Thymus (tissue), 14 donors: ENCODE measurements at places on chromosomes 2 and 18.
A peak's percentile ranks its signal among the peaks of the same experiment; 100 is the strongest.

DNA sequence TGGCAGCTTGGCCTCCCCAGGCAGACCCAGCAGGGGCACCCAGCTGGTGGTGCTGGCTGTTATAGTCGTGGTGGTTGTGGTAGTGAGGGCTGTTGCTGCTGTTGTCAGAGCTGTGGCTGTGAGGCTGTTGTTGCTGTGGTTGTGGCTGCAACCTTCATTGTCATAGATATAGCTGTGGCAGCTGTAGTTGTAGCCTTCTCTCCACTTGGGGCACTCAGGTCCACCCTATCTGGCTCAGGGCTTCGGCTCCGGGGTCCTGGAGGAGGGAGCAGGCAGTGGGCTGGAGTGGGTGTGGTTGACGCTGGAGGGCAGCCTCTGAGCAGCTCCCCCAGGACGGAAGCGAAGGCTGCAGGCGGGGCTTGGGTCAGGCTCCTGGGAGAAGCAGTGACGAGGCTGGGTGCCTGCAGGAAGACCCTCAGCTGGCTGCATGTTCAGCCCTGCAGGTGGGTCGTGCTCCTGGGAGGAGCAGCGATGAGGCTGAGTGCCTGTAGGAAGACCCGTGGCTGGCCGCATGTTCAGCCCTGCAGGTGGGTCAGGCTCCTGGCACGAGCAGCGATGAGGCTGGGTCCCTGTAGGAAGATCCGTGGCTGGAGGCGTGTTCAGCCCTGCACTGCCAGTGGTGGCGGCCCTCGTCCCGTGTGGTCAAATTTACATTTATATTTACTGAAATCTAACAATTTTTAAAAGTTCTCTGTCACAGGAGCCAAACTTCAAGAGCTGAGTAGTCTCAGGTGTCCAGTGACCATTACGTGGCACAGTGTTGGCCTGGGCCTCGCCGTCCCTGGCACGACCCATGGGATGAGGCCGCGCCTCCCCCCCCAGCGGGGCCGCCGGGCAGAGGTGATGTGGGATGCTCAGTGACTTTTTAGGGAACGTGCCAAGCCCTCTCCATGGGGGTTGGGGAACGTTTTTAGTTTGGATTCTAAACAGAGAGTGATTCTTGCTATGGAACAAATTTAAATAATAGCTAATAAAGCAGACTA is 79.2 kb upstream of the PXDN start:
- H3K4me3 ChIP-seq: no peak overlapping the region
- DNase-seq: no peak
- peaks cover 4% of the 10 kb centered on the region for H3K4me1 ChIP-seq
- H3K27ac ChIP-seq: no peak overlapping the region

DNA sequence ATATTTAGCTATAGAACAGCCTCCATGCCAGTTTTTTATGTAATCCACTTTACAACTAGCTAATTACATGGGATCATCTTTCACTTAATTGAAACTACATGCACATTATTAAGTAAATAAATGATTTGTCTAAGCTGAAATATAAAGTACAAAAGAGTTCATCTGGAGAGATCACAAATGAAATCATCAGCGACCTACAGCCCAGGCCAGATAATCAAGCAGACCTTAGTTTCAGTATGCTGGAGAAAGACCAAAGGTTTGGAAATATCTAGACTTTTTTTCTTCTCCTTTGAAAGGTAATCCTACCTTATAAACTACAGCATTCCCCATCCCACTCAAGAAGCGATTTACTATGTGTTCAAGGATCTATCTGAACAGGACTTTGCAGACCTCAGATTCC is 26.5 kb downstream of the FIGN start:
- H3K27me3 ChIP-seq: no peaks in the 10 kb centered on the region
- DNase-seq: no peak
- H3K36me3 ChIP-seq: no peaks in the 10 kb centered on the region
- H3K27ac ChIP-seq: no peak overlapping the region
- H3K4me1 ChIP-seq: no peaks in the 10 kb centered on the region
- no peak overlapping the region for H3K4me3 ChIP-seq

- no peak overlapping the region for H3K4me3 ChIP-seq
- no peak overlapping the region for H3K27ac ChIP-seq
- H3K36me3 ChIP-seq: no peaks in the 10 kb centered on the region
- H3K27me3 ChIP-seq: no peaks in the 10 kb centered on the region
Observed at GRCh38 chr18:45012286-45012685, 331.6 kb downstream of the SETBP1 start.

DNA sequence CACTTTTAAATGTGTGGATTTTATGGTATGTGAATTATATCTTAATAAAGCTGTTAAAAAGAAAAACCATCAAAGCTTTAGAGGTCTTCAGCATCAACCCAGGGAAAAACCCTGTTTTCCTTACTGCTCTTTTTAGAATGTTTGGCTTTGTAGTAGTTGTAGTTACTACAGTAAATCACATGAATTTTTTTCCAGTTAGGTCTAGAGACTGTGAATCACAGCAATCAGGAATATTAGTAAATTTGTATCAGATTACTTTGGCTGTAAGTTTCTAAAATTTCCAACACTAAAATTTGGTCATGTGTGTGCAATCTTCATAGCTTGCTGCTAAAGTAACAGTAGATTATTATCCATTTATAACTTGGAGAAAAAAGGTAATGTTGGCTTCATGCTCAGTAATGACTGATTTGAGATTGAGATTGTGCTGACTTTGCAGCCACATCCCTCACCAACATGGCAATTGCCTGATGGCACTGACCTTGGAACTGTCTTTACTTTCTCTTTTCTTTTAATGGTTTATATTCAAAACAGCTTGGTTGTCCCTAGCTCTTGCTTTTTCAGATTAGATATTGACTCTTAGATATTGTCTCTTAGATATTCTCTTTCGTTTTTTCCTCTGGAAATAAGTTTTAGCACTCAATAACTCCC is 41.1 kb downstream of the LCLAT1 start:
- no peaks in the 10 kb centered on the region for H3K27me3 ChIP-seq
- H3K4me1 ChIP-seq: no peaks in the 10 kb centered on the region
- no peak for DNase-seq
- H3K36me3 ChIP-seq: no peaks in the 10 kb centered on the region
- H3K4me3 ChIP-seq: no peak overlapping the region

- H3K27me3 ChIP-seq: no peaks in the 10 kb centered on the region
- no peak overlapping the region for H3K27ac ChIP-seq
- no peak for DNase-seq
- H3K4me1 ChIP-seq: no peaks in the 10 kb centered on the region
Observed at GRCh38 chr2:11364565-11364887, 20.1 kb upstream of the ROCK2 start.

GRCh38 chr2:154762638-154763037 is 64.1 kb downstream of the KCNJ3 start:
- no peaks in the 10 kb centered on the region for H3K4me1 ChIP-seq
- H3K4me3 ChIP-seq: no peak overlapping the region
- no peak for DNase-seq
- H3K36me3 ChIP-seq: no peaks in the 10 kb centered on the region
- no peaks in the 10 kb centered on the region for H3K27me3 ChIP-seq
- H3K27ac ChIP-seq: no peak overlapping the region

GRCh38 chr18:74683573-74683972 is 85.9 kb downstream of the ZNF407 start:
- H3K4me1 ChIP-seq: no peaks in the 10 kb centered on the region
- no peaks in the 10 kb centered on the region for H3K27me3 ChIP-seq
- H3K27ac ChIP-seq: no peak overlapping the region
- peaks cover 5% of the 10 kb centered on the region for H3K36me3 ChIP-seq
- no peak overlapping the region for H3K4me3 ChIP-seq

- H3K27me3 ChIP-seq: no peaks in the 10 kb centered on the region
- no peak for DNase-seq
- no peaks in the 10 kb centered on the region for H3K36me3 ChIP-seq
- no peak overlapping the region for H3K27ac ChIP-seq
Observed at GRCh38 chr18:60182223-60182622, 190.4 kb downstream of the MC4R start.

DNA sequence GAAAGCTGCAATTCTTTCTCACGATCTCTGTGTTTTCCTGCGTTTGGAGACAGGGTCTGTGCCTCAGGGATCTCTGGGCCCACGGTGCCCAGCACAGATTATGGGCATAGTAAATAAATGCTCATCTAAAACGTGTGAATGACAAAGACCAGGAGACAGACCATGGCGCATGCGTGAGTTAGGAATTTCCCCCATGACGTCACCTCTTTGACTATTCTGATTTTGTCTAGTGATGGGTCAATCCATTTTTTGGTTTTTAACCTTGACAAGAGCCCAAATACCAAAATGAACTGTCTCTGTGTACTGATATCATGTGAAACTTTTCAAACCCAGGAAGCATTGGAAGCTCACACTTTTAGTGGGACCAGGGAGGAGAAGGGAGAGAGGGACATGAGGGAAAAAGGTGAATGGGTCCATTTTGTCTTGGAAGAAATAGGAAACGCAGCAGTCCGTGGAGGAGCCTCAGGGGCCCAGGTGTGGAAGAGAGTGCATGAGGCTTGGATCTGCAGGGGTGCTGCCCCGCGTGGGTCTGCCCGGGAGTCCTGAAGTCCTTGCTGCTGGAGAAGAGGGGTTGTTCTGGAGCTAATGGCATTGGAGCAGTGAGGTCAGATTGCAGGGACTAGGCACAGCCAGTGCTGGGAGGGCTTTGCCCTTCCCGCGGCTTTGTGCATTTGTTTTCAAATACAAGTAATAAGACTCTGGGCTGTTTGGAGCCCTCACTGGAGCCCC is 172.2 kb downstream of the ASB1 start:
- DNase-seq: no peak
- no peaks in the 10 kb centered on the region for H3K4me1 ChIP-seq
- no peaks in the 10 kb centered on the region for H3K27me3 ChIP-seq
- H3K4me3 ChIP-seq: no peak overlapping the region
- no peaks in the 10 kb centered on the region for H3K36me3 ChIP-seq

DNA sequence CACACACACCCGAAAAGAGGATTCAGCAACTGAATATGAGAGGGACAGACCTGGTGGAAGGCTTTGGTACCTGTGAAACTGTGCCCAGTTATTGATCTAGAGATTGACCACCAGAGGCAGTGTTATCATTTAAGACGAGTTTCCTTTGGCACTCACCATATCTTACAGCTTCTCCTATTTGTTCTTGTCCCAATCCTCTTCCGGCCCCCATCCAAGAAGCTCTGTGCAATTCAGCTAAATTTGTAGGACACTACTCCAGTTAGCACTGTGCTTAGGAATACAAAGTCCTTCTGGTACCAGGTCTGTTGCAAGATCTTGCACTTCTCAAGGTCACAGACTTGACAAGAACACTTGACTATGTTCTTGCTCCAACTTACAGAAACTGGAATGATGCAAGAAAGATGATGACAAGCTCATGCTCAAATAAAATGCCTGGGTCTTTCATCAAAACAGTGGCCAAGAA is 177.7 kb downstream of the TMEM247 start:
- no peak overlapping the region for H3K4me3 ChIP-seq
- H3K36me3 ChIP-seq: no peaks in the 10 kb centered on the region
- H3K27ac ChIP-seq: no peak overlapping the region
- no peak for DNase-seq
- no peaks in the 10 kb centered on the region for H3K27me3 ChIP-seq
- H3K4me1 ChIP-seq: no peaks in the 10 kb centered on the region

GRCh38 chr2:3324404-3325281 is 53.0 kb downstream of the EIPR1 start:
- no peak for DNase-seq
- peaks cover 2% of the 10 kb centered on the region for H3K36me3 ChIP-seq
- no peak overlapping the region for H3K27ac ChIP-seq
- no peak overlapping the region for H3K4me3 ChIP-seq
- H3K27me3 ChIP-seq: no peaks in the 10 kb centered on the region

DNA sequence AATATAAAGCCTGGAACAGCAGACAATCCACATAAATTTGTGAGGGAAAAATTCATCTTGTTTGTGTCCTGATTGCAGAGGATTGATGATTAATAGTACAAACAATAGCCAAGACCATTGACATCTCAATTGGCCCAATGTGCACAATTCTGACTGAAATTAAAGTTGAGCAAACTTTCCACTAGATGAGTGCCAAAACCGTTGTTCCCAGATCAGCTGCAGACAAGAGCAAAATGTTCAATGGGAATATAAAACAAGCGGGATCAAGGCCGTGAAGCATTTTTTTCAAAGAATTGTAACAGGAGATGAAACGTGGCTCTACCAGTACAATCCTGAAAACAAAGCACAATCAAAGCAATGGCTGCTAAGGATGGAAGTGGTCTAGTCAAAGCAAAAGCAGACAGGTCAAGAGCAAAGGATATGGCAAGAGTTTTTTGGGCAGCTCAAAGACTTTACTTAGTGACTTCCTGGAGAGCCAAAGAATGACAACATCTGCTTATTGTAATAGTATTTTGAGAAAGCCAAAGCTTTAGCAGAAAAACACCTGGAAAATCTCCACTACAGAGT is 55.9 kb upstream of the KIF5C start:
- no peak overlapping the region for H3K4me3 ChIP-seq
- no peak for DNase-seq
- no peaks in the 10 kb centered on the region for H3K4me1 ChIP-seq
- H3K27me3 ChIP-seq: no peaks in the 10 kb centered on the region

- DNase-seq: no peak
- no peaks in the 10 kb centered on the region for H3K36me3 ChIP-seq
Observed at GRCh38 chr2:109247812-109248211, 118.8 kb downstream of the SH3RF3 start.

- no peak overlapping the region for H3K4me3 ChIP-seq
- no peak for DNase-seq
Observed at GRCh38 chr2:54502731-54503130, 46.6 kb downstream of the SPTBN1 start.

- H3K27ac ChIP-seq: peak overlapping the region; percentile 87
- H3K27me3 ChIP-seq: no peaks in the 10 kb centered on the region
- no peak for DNase-seq
- peak overlapping the region; percentile 78 for H3K4me3 ChIP-seq
- no peaks in the 10 kb centered on the region for H3K36me3 ChIP-seq
Observed at GRCh38 chr2:111884592-111884964, 585 bp upstream of the ANAPC1 start.

- DNase-seq: no peak
- H3K4me1 ChIP-seq: no peaks in the 10 kb centered on the region
- no peaks in the 10 kb centered on the region for H3K27me3 ChIP-seq
Observed at GRCh38 chr2:236790963-236791362, 221.3 kb downstream of the ACKR3 start.

DNA sequence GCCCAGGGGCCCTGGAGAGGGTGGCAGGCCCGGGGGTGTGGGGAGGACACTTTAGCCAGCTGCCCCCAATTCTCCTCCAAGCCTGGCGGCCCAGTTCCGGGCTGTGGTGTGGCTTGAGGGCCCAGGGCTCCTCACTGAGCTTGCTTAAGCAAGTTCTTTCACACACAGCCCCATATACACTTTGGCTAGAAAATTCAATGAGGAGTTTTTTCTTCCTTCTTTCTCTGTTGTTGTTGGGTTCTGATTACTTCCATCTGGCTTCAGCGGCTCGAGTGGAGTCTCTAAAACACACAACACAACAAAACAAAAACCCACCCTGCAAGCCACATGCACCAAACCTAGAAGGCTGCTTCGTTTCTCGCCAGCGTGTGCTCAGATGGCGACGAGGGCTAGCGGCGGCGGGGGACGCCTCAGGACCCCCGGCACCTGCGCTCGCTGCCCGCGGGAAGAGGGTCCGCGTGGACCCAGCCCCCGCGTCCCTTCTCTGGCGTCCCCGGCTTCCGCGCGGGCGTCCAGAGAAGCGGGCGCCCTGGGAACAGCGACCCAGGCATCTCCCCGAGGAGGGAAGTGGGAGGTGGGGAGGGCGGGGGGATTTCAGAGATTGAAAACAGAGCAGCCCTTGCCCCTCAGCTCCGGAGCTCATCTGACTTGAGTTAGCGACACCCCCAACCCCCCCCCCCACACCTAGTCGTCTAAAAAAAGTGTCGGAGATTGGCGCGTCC is 577 bp upstream of the GLI2 start:
- no peak overlapping the region for H3K4me3 ChIP-seq
- no peaks in the 10 kb centered on the region for H3K36me3 ChIP-seq
- H3K4me1 ChIP-seq: no peaks in the 10 kb centered on the region
- H3K27me3 ChIP-seq: peaks cover 58% of the 10 kb centered on the region
- no peak for DNase-seq
